ENCODE measurements at places on chromosomes 12 and 14. TPM values are rescaled to one million over a fixed set of nuclear protein-coding genes. Genes with fewer than 3 reads are reported as not detected.
A peak's percentile ranks its signal among the peaks of the same experiment; 100 is the strongest.

GRCh38 chr14:43001731-43002130 lies 1395.1 kb downstream of the LRFN5 start:
- DNase-seq: no peak
- no peaks in the 10 kb centered on the region for H3K36me3 ChIP-seq
- no peaks in the 10 kb centered on the region for H3K4me1 ChIP-seq
- no peak overlapping the region for H3K27ac ChIP-seq

- H3K27ac ChIP-seq: no peak overlapping the region
- peaks cover 13% of the 10 kb centered on the region for H3K27me3 ChIP-seq
- H3K36me3 ChIP-seq: no peaks in the 10 kb centered on the region
- H3K4me1 ChIP-seq: peaks cover 7% of the 10 kb centered on the region
Measured at GRCh38 chr12:110937104-110937641, 16.8 kb upstream of the MYL2 start.

DNA sequence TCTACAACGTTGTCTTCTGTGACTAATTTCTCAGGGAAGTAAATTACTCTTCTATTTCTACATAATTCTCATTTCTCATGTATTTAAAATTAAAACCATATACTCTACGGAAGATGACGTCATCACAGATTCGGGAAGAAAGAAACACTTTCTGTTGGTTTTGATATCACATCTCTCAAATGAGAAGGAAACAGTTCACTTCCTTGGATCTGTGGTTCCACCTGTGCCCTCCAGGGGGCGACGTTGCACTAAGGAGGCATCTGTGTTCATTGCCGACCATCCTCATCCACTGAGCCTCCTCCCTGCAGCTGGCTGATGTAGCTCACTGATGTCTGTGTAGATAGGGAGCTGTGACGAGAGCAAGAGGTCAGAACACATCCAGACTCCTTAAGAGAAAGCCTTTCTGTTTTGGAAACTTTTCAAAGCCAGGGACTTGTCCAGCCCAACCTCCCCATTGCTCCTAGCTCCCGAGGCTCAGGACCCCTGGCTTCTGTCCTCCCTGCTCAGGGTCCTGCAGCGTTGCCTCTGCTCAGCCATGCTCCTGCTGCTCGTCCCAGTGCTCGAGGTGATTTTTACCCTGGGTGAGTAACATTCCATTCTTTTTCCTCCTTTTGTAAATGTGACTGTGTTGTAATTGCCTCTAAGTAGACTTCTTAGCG lies 172.7 kb upstream of the OR4E1 start:
- peaks cover 13% of the 10 kb centered on the region for H3K4me1 ChIP-seq
- peaks cover 14% of the 10 kb centered on the region for H3K36me3 ChIP-seq
- H3K27me3 ChIP-seq: peaks cover 15% of the 10 kb centered on the region
- peak overlapping the region; percentile 88 for H3K4me3 ChIP-seq
- peak; percentile 88 for DNase-seq

DNA sequence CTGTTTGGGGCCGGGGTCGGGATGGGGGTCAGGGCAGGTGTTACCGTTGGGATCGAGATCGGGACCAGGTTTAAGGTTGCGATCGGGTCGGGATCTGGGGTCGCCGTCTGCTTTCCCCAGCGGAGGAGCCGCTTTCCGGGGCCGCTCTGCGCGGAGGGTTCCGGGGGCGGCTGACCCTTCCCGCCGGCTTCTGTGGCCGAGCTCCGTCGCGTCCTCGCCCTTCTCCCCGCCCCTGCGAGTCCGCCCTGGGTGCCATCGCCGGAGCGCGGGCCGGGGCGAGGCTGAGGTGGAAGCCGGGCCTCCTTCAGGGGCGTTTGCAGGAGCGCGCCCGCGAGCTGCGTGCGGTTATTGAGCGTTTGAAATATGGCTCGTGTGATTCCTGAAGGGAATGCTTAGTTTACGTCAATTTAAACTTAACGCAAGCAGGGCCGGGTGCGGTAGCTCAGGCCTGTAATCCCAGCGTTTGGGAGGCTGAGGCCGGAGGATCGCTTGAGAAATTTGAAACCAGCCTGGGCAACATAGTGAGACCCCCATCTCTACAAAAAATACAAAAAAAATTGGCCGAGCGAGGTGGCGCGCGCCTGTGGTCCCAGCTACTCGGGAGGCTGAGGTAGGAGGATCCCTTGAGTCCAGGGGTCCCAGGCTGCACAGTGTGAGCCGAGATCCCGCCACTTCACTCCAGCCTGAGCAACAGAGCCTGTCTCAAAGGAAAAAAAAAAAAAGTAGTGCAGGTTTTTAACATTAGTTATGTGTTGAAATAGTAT lies 620 bp downstream of the PGAM5 start:
- peak overlapping the region; percentile 79 for H3K4me3 ChIP-seq
- DNase-seq: peak; percentile 17
- no peak overlapping the region for H3K27ac ChIP-seq

KCNC2 gene
- not detected for total RNA-seq

DNA sequence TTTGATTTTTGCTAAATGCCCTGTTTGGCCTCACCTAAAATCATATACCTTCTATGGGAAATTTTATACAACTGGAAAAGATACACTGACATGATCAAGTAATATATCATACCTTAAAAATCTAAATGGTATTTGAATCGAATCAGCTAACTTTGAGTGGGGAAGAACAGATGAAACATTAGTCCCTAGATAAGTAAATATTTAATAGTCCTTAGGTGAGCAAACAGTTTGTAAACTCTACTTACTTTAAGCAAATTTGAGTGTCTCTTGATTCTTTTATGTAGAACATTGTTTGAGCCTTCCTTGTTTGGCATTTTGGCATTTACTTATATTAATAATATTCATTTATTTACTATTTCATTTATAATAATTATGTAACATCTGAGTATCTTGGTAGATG lies 195.7 kb upstream of the GARIN2 start:
- no peaks in the 10 kb centered on the region for H3K27me3 ChIP-seq
- no peak overlapping the region for H3K4me3 ChIP-seq
- H3K27ac ChIP-seq: no peak overlapping the region
- H3K36me3 ChIP-seq: peaks cover 10% of the 10 kb centered on the region

DNA sequence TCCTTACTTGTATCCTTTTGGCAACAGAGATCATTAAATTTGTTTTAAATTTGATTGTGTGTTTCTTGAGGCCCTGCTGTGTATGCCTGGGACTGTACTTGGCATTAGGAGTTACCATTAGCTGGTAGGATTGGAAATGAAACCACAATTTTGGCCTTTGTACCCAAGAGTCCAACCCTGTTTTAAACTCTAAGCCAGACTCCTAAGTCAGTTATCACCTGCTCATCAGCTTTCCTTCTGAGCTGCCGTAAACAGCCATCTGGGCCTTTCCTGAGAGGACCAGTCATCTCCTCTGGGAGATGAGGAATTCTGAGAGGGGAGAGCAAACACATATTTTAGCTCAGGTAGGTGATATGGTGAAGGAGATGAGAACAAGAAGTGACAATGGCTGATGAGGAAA lies 74.3 kb upstream of the SRSF5 start:
- DNase-seq: no peak
- peaks cover 21% of the 10 kb centered on the region for H3K36me3 ChIP-seq
- H3K4me3 ChIP-seq: no peak overlapping the region

PAX9 gene
- not detected for total RNA-seq

DNA sequence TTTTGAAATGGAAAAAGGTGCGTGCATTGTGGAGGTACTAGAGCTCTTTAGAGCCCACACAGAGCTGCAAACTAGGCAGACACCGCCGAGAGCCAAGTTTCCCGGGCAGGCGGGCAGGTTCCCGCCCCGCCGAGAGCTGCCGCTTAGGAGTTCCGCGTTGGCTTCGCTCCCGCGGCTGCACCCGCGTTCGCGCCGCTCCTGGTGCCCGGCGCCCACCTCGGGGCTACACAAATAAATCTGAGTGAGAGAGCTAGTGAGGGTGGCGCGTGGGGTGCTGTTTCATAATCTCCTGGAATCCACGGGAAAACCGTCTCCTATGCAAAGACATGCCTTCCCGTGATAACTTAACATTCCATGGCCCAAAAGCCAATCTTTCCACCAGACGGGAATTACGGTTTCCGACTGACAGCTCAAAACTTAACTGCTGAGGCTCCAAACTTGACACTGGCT lies 645 bp downstream of the KITLG start:
- H3K4me3 ChIP-seq: peak overlapping the region; percentile 36
- DNase-seq: no peak
- H3K27ac ChIP-seq: no peak overlapping the region
- H3K27me3 ChIP-seq: peaks cover 31% of the 10 kb centered on the region

- DNase-seq: no peak
- no peak overlapping the region for H3K4me3 ChIP-seq
- H3K27me3 ChIP-seq: peaks cover 7% of the 10 kb centered on the region
- no peaks in the 10 kb centered on the region for H3K4me1 ChIP-seq
Measured at GRCh38 chr12:15772405-15773018, 16.7 kb downstream of the EPS8 start.

GRCh38 chr12:105253866-105254513 lies 18.0 kb upstream of the APPL2 start:
- peaks cover 7% of the 10 kb centered on the region for H3K4me1 ChIP-seq
- H3K4me3 ChIP-seq: no peak overlapping the region
- H3K27me3 ChIP-seq: no peaks in the 10 kb centered on the region
- no peak for DNase-seq
- H3K36me3 ChIP-seq: no peaks in the 10 kb centered on the region
- no peak overlapping the region for H3K27ac ChIP-seq

AICDA gene
- not detected for total RNA-seq

DNA sequence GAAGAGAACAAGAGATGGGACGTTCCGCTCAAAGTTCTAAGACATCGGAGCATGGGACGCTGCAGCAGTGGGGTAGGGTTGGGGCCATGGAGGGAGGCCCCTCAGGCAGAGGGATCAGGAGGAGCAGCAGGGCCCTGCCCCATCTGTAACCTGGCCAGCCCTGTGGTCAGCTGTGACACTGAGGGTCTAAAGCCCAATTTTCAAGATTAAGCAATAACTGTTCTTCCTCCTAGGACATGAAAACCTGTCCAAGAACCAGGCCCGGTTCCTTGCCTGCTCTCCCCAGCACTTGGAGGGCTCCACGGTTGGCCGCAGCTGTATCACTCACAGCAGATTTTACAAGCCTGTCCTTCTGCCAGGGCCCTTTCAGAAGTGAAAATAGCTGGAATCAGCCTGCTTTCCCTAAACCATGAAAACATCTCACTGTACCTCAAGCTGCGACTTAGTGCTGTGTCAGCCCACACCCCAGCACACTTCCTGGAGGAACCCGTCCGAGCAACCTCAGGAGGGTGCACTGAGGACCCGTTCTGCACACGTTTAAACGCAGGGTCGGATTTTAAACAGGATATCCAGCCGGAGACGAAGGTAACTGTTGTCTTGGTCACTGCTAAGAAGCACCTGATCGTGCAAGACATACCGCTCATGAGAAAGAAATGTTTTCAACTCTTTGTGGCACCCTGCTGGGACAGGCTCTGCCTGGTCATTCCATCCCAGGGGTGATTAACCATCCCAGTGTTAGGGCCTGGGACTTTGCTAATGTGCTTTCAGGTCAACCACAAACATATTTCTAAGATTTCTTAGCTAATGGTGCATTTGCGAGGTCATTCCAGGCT lies 201.9 kb upstream of the DIO3 start:
- H3K27ac ChIP-seq: no peak overlapping the region
- no peak for DNase-seq
- no peaks in the 10 kb centered on the region for H3K4me1 ChIP-seq
- H3K4me3 ChIP-seq: no peak overlapping the region

DHRS2 gene
- 0.26 TPM for total RNA-seq

- no peak for DNase-seq
- peaks cover 14% of the 10 kb centered on the region for H3K4me1 ChIP-seq
- H3K36me3 ChIP-seq: no peaks in the 10 kb centered on the region
Measured at GRCh38 chr14:105091054-105091516, 25.9 kb upstream of the GPR132 start.

GRCh38 chr12:19886639-19887064 lies 447.4 kb downstream of the AEBP2 start:
- H3K36me3 ChIP-seq: no peaks in the 10 kb centered on the region
- DNase-seq: no peak
- no peaks in the 10 kb centered on the region for H3K27me3 ChIP-seq
- no peaks in the 10 kb centered on the region for H3K4me1 ChIP-seq
- no peak overlapping the region for H3K4me3 ChIP-seq

Data from activated naive CD4-positive, alpha-beta T cell treated with anti-CD3 and anti-CD28 coated beads for 36 hours (primary cell).